MG63 (cell line): ENCODE measurements at places on chromosomes 3 and 15. TPM values are rescaled to one million over a fixed set of nuclear protein-coding genes. Genes with fewer than 3 reads are reported as not detected.

The HCLS1 gene
- not detected in 2 replicates for total RNA-seq

The TICRR gene
- 3.3 and 4.0 TPM in 2 replicates for total RNA-seq

The SLC22A13 gene
- not detected in 2 replicates for total RNA-seq

The ENTPD3 gene
- total RNA-seq, result not detected in 2 replicates

The REC114 gene
- total RNA-seq, result not detected in 2 replicates

The FOXB1 gene
- total RNA-seq, result not detected in 2 replicates

The ARPP21 gene
- total RNA-seq, result not detected in 2 replicates

The CCDC54 gene
- not detected in 2 replicates for total RNA-seq

The POPDC2 gene
- total RNA-seq, result 0.07 TPM in 1 of 2 replicates, not detected in the other

DNA sequence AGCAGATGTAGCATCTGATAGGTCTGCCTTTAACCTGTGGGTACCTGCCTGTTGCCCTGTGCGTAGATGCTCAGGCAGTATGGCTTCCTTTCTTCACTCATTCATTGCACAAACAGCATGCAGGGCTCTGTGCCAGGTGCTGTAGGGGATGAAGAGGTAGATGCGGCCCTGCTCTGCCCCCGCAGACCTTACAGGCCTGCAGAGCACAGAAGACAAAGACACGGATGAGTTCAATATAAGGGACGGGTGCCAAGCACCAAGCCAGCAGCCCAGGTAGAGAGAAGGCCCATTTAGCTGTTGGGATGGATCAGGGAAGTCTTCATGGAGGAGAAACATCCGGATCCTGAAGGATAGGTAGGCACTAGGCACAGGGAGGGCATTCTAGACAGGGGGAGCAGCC is 69.4 kb downstream of the AAGAB start:
- no peak for DNase-seq

DNA sequence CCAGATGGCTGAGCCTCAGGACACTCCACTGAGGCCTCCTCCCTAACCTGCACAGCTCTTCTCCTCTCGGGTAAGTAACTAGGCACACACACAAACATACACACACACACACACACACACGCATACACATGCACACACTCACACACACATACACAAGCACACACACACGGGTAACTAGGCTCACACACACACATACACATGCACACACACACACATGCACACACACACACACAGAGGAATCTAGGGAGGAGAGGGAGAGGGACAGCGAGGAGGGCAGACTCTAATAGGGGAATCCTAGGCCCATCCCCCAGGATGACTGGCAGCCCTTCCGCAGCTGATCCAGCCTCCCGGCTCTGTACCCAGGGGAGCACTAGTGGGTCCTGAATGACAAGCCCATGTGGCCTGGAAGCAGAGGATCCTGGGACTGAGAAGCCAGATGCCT is 177.4 kb upstream of the LINGO1 start:
- no peak for DNase-seq

GRCh38 chr3:112128843-112129727 is 4.0 kb downstream of the GCSAM start:
- DNase-seq, result no peak

GRCh38 chr15:97196048-97197014 is 764.2 kb upstream of the ARRDC4 start:
- no peak for DNase-seq

- no peak for DNase-seq
Observed at GRCh38 chr3:143806038-143806437, 42.2 kb downstream of the SLC9A9 start.

GRCh38 chr3:45546716-45547701 is 47.5 kb upstream of the LIMD1 start:
- DNase-seq, result no peak

DNA sequence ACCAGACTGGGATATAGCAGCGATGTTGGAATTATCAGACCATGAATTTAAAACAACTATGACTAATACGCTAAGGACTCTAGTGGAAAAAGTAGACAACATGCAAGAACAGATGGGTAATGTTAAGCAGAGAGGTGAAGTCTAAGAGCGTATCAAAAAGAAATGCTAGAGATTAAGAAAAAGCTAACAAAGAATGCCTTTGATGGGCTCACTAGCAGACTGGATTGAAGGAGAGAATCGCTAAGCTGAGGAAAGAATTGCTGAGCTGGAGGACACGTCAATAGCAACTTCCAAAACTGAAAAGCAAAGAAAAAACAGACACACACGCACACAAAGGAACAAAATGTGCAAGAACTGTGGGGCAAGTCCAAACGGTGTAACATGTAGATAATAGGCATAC is 20.0 kb upstream of the CMTM6 start:
- no peak for DNase-seq

- DNase-seq, result no peak
Observed at GRCh38 chr3:171673951-171674350, 136.3 kb downstream of the PLD1 start.

DNA sequence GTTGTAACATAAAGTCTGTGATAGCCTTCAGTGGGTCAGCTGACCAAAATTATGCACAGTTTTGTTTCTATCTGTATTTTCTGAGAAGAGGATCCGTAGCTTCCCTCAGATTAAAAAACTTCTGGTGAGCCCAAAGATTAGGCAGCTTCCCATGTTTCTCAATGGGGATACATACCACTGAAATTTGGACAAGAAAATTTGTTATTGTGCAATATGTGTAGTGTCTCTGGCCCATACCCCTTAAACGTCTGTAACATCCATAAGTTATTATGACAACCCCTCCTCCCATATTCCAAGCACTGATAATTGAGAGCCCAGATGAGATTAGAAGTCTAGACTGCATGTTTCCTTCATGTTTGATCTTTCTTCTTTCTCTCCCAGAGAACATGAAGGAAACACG is 1.9 kb upstream of the MITF start:
- no peak for DNase-seq

DNA sequence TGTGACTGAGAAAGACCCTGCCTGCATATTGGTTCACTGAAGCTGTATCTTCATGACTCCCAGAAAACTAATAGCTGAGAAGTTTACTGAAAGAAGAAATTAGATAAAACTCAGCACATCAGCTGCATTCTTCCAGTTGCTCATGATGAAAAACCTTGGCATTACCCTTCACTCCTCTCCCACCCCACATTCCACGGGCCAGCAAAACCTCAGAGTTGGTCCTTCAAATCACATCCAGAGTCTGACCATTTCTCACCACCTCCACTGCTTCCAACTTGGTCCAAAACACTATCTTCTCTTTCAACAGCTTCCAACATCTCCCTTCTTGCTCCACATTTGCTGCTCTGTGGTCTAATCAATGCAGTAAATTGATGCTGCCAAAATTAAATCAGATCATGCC is 97.1 kb downstream of the CD47 start:
- peak; percentile 53 for DNase-seq

GRCh38 chr3:196886144-196886543 is 18.4 kb downstream of the SENP5 start:
- DNase-seq, result no peak

DNA sequence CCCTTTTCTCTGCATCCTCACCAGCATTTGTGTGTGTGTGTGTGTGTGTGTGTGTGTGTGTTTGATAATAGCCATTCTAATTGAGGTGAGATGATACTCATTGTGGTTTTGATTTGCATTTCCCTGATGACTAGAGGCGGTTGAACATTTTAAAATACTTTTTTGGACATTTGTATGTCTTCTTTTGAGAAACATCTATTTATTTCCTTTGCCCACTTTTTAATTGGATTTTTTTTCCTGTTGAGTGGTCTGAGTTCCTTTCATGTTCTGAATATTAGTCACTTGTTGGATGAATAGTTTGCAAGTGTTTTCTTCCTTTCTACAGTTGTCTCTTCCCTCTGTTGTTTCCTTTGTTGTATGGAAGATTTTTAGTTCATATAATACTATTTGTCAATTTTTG is 54.3 kb upstream of the THSD4 start:
- no peak for DNase-seq

DNA sequence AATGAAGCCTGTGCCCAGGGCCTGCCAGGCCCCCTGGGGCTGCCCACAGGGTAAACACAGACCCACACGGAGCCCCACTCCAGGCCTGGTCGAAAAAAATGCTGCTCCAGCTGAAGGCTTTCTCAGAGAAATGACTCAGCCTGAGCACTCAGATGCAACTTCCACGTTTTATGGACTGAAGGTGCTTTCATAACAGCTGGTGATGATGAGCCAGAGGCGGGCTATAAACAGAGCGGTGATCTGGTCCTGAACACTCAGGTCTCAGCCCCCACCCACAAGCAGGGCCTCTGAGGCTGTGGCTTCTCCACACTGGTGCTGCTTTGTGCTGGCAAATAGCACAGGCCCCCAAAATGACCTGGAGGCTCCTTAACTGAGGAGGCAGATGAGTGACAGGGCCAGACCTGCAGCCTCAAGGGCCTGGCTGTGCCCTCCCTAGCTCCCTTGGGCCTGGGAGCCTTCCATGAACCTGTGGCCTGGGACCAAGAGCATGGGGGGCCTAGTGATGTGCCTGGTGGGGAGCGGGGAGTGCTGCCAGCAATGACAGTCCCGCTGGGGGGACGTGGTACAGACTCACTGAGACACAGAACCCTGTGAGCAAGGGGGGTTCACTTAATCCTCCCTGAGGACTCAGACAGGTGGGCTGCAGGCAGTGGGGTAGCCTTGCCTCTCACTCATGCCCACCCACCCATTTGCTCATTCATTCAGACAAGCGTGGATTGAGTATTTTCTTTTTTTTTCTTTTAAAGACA is 23.0 kb upstream of the FURIN start:
- DNase-seq, result peak; percentile 98
